Spleen (tissue), 13 donors: ENCODE measurements at places on chromosomes 7 and 10. TPM values are rescaled to one million over a fixed set of nuclear protein-coding genes. Genes with fewer than 3 reads are reported as not detected.

The PCDH15 gene
- 0.97 TPM for total RNA-seq

The STEAP1 gene
- 4.5 TPM for total RNA-seq

The ZNF37A gene
- 31.2 TPM for total RNA-seq

- no peak for DNase-seq
Measured at GRCh38 chr10:94105226-94105625, 111.5 kb downstream of the PLCE1 start.

DNA sequence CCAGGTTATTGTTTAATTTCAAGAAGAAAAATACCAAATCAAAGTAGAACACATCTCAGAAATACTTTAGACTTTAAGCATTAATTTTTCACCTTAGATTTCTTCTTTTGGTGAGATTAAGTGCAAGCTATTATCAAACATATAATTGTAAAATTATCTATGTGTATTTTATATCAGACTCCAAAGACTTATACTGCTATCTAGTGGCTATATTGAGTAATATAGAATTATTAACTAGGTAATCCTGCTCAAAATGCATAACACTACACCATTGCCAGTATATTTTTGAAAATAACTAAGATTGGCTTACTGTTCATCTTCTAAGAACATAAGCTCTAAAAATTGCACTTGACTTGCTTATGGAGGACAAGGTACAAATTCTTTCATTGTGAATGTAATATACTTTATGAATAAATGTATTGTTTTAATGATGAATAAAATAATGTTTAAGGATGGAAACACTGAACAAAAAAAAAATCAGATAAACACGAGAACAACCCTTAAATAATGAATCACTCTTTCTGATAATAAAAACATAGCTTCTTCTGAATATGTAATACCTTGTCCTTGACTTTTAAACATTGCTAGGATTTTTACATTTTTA is 86.7 kb upstream of the GNAI1 start:
- DNase-seq: no peak
